Kidney glomerular epithelial cell (primary cell): ENCODE measurements at places on chromosomes 16 and 17.

DNA sequence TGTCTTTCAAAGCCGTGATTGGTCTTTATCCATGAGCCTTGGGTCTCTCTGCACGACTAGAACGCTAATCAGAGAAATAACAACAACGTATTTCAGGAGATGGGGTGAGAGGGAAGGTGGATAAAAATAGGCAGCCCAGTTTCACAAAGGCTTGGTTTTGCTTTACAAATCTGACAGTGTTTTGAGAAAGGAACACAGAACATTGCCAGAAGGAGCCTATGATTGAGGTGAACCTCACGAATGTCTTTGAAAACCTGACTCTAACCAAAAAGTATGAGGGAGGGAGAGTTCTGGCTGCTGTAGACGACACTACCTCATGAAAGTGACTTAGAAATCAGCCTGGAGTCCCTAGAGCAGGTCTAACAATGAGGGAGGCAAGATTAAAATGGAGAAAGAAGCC, 38.0 kb upstream of the NOL11 start:
- no peak for DNase-seq

DNA sequence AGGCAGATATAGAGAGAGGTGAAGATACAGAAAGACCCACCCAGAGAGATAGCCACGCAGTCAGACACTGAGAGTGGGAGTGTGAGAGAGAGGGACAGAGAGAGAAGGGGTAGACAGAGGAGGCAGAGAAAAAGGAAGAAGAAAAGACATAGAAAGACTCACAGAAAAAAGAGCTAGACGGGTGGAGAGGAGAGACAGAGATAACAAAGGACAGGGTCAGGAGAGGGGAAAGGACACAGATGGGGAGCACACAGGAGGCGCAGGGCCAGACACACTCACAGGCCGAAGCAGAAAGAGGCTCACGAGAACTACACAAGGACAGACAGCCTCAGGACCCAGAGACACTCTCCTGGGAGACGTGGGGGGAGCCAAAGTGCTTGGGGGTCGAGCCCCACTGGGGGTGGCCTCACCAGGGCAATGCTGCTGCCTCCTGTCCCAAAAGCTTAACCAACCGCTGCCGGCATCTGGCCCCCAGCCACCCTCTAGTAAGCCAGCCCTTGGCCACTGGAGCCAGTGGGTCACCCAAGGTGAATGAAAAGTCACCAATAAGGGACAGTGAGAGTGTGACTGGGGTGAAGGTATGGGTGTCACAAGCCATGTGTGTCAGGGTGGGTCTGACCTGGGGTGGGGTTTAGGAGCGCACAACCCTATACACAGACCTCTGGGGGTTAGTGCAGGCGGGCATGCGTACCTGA, 3.8 kb downstream of the ZNF385C start:
- no peak for DNase-seq

DNA sequence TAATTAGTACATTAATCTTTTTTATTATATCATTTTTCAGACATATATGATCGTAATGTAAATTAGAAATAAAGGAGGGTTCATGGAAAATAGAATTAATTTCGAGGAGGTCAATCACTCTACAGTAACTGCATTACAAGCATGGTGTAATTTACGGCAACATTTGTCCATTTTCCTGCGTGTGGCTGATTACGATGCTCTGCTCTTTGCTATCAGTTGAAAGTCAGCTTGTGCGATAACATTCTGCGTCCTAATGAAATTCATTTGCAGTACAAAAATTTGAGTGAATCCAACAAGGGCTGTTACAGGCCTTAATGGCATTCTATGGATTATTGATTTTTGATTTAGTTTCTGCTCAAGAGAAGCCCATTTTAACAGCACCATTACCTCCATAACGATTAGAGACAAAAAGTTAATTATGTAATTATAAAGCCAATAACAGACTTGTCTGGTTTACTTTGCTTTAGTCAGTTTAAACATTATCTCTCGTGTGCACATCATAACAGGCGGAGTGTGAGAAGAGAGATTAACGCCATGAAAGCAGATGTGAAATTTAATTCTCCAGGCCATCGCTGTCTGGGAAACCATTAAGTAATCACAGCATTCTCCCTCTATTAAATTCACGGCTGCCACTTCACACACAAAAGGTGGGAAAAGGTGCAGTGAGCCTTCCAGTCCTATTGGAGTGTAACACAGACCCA, 256.4 kb upstream of the IRX3 start:
- no peak for DNase-seq

DNA sequence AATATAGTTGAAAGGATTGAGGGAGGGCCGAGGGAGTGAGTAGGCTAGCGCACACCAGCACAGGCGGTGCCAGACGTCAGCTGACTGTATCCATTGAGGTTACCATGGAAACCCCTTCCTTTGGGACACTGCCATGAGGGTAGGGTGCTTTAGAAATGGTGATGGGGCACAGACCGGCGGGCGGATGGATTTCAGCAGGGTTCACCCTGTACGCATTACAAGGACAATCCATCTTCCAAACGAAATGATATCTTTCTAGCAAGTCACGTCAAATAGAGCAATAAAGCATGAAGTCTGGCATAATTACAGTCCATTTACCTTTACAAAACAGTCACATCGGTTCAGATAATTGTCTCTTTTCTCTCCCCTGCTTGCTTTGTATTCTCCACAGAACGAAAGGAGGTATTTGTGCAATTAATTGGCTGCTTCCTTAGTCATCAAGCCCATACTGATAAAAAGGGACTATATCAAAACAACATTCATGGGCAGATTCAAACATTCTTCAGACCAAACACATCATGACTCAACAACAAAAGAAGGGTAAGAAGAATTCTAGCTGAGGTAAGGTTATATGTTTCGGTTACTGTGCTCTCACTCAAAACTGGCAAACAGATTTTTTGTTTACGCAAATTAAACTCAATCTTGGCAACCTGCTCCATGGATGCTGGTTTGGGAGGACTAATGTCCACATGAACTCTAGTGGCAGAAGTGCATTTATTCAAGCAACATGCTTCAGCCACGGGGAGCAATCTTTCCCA, 140.6 kb downstream of the CDK5R1 start:
- no peak for DNase-seq

GRCh38 chr16:5903153-5903552, 805.6 kb upstream of the EEF2KMT start:
- peak; percentile 66 for DNase-seq

GRCh38 chr17:13429201-13429600, 172.5 kb downstream of the HS3ST3A1 start:
- DNase-seq: no peak

DNA sequence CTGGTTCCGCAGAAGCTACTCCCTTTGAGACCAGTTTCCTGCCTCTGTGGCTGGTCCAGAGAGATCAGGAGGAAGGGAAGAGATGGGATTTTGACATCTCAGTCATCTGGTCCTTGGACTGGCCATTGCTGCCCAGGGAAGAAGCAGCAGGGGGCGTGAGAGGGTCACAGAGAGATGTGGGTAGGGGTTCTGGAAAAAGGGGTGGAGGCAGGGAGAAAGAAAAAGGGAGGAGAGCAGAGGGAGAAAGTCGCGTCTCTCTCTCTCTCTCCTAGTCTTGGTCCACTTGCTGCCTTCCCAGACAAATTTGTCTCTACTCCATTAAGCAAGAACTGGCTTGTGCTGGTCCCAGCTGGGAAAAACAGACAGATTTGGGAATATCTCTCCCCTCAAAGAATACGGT, 4.4 kb downstream of the SHBG start:
- no peak for DNase-seq

DNA sequence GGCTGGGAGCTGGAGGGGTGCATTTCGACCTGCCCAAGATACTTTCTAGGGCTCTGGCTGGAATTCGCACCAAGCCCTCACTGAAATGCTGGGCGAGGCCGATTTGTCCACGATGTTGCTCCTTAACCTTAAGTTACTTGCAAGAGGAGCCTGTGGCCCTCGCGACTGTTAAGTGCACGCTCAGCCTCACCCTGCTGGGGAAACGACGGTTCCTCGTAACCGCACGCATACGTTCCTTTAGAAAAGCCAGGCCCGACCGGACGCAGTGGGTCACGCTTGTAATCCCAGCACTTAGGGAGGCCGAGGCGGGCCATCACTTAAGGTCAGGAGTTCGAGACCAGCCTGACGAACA, 607 bp upstream of the NCOR1 start:
- DNase-seq: peak; percentile 59

GRCh38 chr17:8458128-8458527, 22.4 kb downstream of the NDEL1 start:
- no peak for DNase-seq

- no peak for DNase-seq
These were observed 156.2 kb downstream of the ABCC12 start for GRCh38 chr16:47999595-47999994.

DNA sequence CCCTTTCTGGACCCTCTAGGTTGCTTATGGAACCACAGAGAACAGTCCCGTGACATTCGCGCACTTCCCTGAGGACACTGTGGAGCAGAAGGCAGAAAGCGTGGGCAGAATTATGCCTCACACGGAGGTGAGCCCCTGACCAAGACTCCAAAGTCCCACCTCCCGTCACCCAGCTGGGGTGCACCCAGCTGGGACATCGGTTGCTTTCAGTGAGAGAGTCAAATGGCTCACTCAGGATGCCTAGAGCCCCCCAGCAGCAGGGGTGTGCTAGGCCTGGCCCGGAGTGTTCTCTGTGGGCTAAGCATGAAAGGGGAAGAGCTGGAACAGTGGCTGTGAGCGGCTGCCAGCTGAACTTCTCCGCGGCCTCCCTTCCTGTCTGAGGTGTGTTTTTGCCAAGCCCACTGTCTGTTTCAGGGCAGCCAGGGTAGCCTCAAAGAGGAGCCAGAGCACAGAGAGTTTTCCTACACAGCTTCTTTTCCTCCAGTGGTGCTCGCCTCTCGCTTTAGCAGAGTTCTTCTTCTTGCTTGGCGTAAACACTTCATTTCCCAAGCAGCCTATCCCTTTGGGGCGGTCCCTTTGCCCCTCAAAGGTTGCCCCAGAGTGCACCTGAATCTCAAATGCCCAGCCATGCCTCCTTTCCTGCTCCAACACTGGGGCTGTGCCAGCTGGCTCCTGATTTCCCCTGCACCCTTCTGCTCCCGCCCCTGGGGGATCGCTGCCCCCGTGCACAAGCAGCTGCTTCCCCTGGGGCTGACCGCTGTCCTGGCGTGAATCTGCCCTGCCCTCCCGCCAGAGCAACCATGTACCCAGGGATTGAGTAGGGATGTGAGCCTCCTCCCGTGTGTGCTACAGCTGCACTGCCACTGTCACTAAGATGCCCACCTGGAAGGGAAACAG, 2.6 kb upstream of the CHAD start:
- DNase-seq: no peak

GRCh38 chr16:57245472-57246113, 534 bp downstream of the ARL2BP start:
- DNase-seq: no peak

DNA sequence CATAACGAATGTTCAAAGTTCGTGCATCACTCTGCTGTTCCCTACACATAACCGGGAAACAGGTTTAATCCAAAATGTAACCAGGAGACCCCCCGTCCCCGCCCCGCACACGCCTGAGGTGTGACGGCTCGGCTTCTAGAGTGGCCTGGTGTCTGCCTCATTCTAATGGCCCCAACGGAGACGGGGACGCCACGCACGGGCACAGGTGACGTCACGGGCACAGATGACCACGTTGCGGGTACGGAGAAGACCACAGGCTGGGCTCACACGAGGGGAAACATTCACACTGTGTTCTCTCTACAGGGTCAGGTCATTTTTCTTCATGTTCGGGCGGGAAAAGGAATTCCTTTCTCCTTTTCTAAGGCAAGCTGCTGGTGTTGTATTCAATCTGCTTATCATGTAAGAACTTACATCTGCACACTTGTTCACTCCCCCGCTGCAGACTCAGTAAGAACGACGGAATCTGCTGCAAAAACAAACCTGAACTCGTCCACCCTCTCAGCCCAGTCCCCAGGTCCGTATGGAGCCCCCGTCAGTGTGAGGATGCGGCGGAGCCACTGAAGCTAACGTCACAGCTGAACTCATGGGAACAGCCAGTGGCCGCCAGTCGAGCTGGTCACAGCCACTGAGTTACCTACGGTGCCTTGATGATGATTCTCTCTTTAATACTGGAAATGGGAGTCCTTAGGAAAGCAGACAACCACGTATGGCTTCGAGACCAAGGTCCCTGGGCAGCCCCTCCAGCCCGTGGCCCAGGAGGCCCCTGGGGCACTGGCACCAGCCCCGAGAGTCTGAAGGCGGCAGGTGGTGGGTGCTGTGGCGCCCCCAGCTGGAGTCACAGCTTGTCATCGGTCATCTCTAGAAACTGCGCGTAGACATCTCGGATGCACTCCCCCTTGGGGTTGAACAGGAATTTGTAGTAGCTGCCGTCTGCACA, 32.9 kb downstream of the WDR45B start:
- no peak for DNase-seq

DNA sequence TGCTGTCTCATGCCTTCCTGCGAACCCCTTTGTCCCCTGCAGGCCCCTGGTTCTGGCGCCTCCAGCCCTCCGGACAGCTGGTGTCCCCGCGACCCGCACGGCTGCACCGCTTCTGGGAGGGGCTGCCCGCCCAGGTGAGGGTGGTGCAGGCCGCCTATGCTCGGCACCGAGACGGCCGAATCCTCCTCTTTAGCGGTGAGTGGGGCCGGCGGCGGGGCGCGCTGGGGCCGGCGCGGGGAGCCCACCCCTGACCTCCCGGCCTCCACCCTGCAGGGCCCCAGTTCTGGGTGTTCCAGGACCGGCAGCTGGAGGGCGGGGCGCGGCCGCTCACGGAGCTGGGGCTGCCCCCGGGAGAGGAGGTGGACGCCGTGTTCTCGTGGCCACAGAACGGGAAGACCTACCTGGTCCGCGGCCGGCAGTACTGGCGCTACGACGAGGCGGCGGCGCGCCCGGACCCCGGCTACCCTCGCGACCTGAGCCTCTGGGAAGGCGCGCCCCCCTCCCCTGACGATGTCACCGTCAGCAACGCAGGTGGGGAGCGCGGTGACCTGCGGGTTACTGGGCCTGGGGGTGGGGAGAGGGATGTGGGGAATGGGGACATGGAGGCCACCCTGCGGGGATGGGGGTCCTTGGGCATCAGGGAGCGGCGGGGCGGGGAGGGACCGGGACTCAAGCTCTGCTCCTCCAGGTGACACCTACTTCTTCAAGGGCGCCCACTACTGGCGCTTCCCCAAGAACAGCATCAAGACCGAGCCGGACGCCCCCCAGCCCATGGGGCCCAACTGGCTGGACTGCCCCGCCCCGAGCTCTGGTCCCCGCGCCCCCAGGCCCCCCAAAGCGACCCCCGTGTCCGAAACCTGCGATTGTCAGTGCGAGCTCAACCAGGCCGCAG, 7.1 kb upstream of the IL32 start:
- DNase-seq: no peak

- DNase-seq: no peak
These were observed 6.0 kb downstream of the HS3ST6 start for GRCh38 chr16:1912215-1912543.
